Naive thymus-derived CD4-positive, alpha-beta T cell (primary cell): ENCODE measurements at places on chromosomes 3 and 15.

DNA sequence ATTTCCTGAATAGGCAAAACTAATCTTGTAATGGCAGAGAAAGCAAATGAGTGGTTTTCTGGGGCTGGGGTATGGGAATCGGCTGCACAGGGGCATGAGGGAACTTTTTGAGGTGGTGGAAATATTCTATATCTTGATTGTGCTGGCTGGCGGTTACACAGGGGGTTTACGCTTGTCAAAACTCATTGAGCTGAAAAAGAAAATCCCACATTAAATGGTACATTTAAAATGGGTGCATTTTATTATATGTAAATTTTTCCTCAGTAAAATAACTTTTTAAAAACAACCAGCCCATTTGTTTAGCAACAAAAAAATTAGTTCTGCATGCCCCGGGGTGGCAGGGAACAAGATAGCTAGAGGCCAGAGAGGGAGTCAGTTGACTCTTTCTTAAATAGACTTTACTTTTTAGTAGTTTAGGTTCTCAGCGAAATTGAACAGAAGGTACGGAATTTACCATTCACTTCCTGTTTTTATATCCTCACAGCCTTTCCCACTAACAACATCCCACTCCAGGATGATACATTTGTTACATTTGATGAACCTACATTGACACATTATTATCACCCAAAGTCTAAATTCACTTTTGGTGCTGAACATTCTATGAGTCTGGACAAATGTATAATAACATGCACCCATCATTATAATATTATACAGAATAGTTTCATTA lies 41.2 kb upstream of the BCL2A1 start:
- DNase-seq, result no peak

DNA sequence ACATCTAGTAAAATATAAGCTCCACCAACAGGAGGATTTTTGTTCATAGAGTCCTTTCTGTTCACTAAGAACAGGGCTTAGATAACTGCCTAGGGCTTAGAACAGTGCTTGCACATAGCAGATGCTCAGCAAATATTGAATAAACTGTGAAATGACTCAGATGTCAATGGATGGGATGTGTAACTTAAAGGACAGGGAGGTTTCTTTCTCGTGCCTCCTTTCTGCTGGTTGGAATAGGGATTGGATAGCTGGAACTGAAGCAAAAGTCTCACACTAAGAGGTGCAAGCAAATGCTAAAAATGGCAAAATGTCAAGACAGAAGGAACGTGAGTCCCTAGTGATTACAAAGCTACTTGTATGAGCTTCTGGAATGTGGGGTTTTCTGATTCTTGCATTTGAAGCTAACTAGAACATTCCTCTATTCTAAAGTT lies 392.8 kb upstream of the WNT5A start:
- DNase-seq, result no peak

- DNase-seq, result no peak
These were observed 48.5 kb downstream of the MAGEF1 start for GRCh38 chr3:184663356-184663755.

DNA sequence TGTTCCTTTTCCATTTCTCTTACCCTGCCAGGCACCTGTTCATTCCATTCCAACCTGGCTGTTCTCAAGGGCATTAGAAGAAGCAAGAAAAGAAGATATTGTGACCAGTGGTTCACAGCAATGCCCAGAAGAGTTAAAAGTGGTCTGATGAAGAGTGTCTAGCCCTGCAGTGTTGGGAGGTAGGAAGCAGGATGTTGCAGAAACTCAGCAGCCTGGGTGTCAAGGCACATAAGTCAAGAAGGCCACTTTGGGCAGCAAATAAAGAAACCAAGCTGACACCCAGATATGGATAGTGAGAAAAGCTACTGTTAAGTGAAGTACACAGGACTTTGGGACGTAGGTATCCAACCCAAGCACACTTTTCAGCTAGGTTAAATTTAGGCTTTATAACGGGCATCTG lies 199.9 kb upstream of the SATB1 start:
- DNase-seq, result no peak

GRCh38 chr3:66473181-66473580 lies 27.6 kb downstream of the LRIG1 start:
- DNase-seq, result no peak

DNA sequence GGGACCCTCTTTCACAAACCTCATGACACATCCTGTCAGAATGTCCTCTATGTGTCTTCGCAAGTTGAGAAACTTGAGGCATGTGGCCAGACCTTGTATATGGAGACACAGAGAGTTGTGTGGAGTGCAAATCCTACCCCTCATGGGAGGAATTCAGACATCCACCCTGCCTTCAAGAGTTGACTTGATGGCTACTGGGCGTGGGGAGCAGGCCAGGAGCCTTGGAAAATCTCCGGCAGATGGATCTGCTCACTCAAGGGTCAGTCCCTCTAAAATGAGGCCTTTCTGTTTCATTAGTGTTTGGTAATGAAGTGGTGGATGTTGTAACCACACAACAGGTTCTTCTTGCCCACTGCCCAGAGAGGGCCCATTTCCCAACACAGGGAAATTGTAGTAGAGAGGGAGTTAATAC lies 79.0 kb downstream of the ASB7 start:
- no peak for DNase-seq

DNA sequence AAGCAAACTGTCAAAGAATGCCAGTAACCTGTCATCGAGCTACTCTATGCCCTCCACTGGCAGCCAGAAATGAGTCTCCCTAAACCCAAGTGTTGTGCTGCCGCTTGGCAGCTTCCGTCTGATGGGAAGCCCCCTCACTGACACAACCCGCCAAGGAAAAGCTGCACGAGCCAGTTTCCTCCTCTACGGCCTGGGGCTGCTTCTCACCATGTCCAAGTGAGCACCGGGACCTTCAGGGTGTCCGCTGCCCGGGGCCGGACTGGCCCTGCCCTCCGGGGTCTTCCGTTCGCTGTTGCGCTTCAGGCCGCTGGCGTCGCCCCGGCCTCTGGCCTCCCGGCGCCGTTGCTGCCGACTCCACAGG lies 490 bp downstream of the TOMM70 start:
- DNase-seq, result no peak

- DNase-seq, result no peak
These were observed 38.7 kb upstream of the CCDC50 start for GRCh38 chr3:191290311-191291025.

DNA sequence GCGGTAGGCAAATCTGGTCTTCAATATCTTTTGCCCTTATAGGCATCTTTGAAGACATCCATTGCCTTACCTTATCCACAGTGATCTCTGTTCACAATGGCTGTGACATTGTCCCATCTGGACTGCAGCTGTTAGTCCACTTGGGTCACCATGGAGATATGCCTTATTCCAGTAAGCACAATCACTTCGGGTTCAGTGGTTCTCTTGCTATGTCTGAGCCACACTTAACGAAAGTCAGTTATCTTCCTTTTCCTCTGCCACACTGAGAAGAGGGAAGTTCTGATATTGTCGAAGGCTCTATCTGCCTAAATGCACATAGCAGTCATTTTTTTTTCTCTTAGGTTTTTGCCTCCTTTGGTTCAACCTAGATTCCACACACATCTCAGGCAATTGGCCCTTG lies 119.0 kb upstream of the SATB1 start:
- DNase-seq, result no peak

DNA sequence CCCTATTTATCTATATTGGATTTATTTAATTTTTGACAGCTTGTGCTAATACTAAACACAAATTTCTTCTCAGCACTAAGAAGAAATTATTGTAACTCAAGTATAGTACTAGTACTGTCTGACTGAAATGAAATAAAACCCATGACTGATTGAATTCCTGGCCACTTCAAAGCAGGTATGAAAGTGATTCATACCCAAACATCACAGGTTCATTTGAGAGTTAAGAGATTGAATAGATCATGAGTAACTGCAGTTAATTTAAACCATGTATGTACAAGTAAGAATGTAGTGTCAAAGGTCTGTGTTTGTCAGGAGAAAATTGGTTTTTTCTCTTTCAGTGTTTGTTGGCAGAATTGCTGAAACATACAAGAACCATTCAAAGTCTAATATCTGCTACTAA lies 332.0 kb upstream of the GRM7 start:
- no peak for DNase-seq

GRCh38 chr3:12938258-12938711 lies 96.9 kb upstream of the RPL32 start:
- DNase-seq, result no peak

GRCh38 chr3:48369693-48370332 lies 2.2 kb upstream of the FBXW12 start:
- no peak for DNase-seq

- DNase-seq, result no peak
These were observed 652 bp downstream of the ISLR2 start for GRCh38 chr15:74130849-74131627.

- no peak for DNase-seq
These were observed 397.0 kb upstream of the WNT5A start for GRCh38 chr3:55884066-55884465.

DNA sequence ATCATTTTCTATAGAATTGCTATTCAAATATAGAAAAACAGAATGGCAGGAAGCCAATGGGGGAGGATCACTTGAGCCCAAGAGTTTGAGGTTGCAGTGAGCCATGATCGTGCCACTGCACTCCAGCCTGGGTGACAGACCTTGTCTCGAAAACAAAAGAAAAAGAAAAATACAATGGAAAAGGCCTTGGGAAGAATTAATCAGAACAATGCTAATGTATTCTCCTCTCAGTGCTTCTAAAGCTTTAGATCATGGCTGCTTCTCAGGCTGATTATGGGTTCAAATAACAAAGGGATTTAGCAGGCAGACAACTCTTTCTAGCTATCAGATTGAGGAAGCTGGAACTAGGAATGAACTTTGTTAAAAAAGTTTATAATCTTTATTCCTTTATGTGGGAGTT lies 115.8 kb downstream of the PDCD6IP start:
- DNase-seq, result no peak

DNA sequence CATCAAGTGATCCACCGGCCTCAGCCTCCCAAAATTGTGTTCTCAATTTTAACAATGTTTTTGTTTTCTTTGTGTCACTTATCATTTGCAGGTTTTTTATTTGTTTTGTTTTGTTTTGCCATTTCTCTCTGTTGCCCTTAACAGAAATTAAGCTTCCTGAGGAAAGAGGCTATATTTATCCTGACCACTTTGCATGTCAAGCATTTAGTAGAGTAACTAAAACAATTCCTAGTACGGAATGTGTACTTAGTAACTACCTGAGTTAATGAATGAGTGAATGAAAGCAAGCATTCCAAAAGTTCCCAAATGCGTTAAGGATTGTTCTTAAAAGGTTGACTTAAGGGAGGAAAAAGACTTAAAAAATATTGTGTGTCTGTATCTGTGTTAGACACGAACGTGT lies 193.1 kb downstream of the GBE1 start:
- no peak for DNase-seq

- no peak for DNase-seq
These were observed 11.7 kb downstream of the MRPS22 start for GRCh38 chr3:139355476-139355875.

- no peak for DNase-seq
These were observed 74.3 kb downstream of the FBLN2 start for GRCh38 chr3:13623101-13623654.

DNA sequence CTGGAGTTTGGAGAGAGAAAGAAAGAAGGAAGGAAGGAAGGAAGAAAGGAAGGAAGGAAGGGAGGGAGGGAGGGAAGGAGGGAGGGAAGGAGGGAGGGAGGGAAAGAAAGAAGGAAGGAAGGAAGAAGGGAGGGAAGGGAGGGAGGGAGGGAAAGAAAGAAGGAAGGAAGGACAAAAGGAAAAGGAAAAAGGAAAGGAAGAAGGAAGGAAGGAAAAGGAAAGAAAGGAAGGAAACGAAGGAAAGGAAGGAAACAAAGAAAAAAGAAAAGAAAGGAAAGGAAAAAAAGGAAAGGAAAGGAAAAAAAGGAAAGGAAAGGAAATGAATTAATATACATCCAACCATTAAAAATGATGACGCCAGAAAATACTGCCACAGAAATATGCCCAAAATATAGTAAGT lies 18.7 kb upstream of the OR4F6 start:
- no peak for DNase-seq

DNA sequence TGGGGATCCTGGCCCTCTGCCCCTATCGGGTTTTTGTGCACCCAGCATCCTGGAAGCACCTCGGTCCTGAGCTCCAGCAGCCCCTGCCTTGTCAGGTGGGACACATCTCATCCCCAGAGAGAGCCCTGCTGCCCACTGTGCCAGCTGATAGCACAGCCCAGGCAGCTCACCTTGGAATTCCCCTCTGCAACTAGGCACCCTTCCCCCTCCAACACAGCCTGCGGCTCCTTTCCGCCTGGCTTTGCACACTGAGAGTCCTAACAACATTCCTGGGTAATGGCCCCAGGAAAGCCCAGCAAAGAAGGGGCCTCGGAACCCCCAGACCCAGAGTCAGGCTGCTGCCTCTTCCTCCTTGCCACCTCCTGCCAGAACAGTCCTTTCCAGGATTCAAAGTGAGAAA lies 5.9 kb downstream of the HCN4 start:
- DNase-seq, result no peak

GRCh38 chr15:36682101-36682500 lies 102.7 kb downstream of the CDIN1 start:
- DNase-seq, result no peak

DNA sequence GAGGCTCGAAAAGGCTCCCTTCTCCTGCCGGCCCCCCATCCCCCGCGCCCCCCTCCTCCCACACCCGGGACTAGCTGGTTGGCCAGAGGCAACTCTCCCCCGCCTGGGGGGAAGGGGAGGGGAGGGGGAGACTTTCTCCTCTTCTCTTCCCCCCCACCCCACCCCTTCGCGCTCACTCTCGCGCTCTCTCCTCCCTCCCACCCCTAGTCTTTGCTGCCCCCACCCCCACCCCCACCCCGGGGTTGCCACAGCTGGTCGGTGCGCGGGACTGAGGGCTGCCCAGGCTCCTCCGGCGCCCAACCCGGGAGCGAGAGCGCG lies 710 bp downstream of the MECOM start:
- no peak for DNase-seq

GRCh38 chr3:65314269-65314668 lies 626.5 kb upstream of the ADAMTS9 start:
- no peak for DNase-seq

DNA sequence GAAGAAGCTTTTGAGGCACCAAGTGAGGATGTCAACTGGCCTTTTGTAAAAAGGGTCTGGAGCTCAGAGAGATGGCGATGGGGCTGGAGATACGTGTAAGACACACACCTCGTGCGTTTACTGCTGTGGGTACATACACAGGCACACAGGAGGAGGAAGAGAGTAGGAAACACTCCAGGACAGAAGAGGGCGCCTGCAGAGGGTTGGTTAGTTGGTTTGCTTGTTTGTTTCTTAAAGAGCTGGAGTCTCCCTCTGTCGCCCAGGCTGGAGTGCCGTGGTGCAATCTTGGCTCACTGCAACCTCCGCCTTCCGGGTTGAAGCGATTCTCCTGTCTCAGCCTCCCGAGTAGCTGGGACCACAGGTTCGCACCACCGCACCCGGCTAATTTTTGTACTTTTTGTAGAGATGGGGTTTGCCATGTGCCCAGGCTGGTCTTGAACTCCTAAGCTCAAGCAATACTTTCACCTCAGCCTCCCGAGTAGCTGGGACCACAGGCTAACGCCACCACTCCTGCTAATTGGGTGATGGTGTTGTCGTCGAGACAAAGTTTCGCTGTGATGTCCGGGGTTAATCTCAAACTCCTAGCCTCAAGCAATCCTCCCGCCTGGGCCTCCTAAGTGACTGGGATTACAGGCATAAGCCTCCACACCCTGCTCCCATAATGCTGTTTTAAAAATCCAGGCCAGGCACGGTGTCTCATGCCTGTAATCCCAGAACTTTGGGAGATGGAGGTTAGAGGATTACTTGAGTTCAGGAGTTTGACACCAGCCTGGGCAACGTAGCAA lies 1.3 kb upstream of the PRR20G start:
- DNase-seq, result peak; percentile 31
